ENCODE measurements at places on chromosomes 6 and 20.

- DNase-seq, result no peak
These were observed 167.5 kb downstream of the ZFAND3 start for GRCh38 chr6:37987018-37987417.

DNA sequence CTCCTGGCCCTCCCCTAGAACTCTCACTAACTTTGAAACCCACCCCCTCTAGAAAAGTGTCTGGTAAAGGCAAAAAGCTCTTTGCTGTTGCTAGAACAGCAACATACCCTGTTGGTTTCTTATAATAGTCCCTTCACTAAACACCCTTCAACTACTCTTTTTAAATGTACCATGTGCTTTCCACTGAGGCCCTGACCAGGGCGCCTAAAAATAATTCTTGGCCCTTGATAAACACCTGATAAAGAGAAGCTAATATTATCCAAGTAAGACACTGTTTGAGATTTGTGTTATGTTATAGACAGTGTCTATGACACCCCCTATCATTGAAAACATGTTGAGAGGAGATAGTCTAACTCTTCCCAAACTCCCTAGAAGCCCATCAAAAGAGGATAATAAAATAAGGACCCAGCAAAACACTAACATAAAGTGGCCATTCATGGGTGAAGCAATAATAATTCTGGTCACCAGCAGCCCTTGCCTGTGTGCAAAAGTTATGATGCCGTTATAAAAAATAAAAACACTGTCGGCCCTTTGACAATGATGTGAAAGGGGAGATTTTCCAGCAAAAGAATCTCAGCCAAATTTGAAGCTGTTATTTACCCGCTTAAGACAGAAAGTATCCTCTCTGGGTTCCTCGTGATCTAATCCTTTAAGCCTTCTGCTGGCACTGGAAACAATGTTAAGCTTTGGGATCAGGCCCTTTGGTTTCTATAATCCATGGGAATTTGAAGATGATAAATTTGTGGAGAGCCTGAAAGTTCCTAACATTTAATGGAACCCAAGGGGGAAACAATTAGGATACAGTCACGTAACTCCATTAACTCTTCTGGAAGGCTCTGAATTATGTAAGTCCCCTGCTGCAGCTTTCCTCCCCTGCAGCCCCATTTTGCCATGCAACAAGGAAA, 122.6 kb upstream of the PLCB4 start:
- no peak for DNase-seq

DNA sequence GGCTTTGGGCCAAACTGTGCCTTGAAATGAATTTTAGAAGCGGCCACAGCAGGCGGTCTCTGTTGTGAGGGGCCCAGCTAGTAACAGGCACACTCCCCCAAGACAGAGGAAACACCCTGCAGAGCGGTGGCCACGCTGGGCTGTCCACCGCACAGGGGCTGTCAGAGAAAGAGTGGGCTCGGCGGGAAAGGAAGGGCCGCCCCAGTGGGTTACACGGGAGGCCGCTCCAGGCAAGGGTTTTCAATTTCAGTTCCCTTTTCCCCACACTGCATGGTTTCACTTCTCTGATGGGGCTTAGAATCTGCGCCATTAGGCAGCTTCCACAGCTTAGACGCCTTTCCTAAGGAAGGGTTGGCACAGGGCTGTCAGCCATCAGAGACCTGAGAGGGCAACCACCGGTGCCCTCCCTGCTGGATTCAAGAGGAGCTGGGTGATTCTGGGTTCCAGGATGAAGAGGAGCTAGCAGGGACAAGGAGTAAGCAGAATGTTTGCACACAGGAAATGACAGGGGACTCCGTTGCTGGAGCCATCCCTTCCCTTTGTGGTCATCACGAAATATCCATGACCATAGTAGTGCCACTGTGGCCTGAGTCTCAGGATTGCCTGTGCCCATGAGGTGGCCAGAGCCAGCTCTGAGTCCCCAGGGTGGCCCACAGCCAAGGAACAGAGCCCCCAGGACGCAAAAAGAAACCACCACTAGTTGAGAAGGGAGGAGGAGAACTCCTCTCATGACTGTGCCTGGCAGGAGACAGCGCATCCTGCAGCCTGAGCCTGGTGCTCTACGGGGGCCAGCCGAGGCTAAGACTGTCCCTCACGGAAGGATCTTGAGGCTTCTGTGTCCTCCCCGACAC, 282.7 kb downstream of the NRN1 start:
- DNase-seq, result peak; percentile 35

DNA sequence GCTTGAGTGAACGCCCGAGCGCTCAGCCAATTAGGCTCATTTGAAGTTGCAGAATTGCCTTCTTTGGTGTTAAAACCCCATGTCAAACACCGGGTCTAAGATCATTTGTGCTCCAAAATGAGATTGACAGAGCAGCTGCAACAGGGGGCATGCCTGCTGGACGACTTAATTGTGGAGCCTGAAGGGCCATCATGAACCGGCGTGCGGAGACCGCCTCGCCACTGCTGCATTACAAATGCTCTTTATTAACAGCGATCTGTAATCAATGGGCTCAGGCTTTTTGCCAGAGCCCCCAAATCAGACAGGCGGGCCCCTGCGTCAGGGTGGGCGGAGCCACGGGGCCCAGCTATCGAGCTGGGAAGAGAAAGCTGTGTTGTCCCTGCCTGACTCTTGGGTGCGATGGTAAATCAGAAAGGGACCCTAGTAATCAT, 183.2 kb downstream of the SIM1 start:
- no peak for DNase-seq

GRCh38 chr20:38355161-38356012, 9.1 kb downstream of the LBP start:
- no peak for DNase-seq

DNA sequence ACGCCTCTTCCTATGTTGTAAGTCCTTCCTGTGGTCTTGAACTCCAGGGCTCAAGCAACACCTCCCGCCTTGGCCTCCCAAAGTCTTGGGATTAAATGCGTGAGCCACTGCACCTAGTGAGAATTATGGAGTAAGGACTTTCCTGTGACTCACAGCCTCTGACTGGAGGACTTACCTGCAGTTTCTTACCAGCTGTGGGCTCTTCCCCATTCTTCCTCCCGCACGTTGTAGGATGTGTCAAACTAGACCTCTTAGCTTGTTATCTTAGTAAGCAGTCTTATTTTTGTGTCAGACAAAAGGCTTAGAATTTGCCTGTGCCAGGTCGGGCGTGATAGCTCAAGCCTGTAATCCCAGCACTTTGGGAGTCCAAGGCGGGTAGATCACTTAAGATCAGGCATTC, 30.9 kb downstream of the BAK1 start:
- DNase-seq, result no peak

DNA sequence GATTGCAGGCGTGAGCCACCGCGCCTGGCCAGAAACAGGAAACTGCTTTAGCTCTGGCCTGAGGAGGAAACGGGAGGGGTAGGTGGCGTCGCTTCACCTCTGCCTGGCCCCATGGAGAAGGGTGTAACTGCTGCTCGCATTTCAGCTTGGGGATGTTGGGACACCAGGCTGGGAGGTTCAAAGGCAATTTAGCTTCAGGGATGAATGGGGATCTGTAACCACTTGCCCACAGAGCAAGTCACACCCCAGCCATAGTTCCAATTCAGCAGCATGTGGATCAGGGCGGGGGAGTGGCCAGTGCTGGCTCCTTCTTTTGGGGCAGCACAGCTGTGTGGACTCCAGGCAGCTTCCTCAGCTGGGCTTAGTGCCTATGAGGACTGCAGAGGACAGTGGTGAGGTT, 34.8 kb upstream of the NUP153 start:
- DNase-seq, result no peak

GRCh38 chr20:49281059-49281912, 3.4 kb upstream of the ZNFX1 start:
- DNase-seq, result no peak

DNA sequence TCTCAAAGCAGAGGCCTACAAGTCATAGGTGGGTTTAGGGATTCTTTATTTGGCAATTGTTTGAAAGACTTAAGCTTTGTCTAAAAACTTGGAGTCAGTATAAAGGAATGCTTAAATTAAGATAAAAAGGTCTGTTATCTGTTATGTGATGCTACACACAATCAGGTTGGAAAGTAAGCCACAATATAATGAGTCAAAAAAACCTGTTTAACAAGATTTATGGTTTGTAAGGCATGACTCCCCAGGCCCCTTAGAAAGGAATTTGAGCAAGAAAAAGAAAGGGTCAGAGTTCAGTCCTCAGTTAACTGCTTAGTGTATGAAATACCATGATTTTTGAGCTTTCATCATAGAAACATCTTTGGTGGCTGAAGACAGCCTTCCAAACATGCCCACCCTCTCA, 66.8 kb upstream of the HMGN3 start:
- no peak for DNase-seq

GRCh38 chr20:36439040-36439730, 102.1 kb upstream of the MYL9 start:
- DNase-seq, result peak; percentile 75

- DNase-seq, result no peak
These were observed 22.0 kb upstream of the L3MBTL3 start for GRCh38 chr6:129996387-129996786.
